Kidney (tissue), 22 donors: ENCODE measurements at places on chromosomes 11 and 22. TPM values are rescaled to one million over a fixed set of nuclear protein-coding genes. Genes with fewer than 3 reads are reported as not detected.

CENPM gene
- 2.8 TPM for total RNA-seq

SHISAL1 gene
- total RNA-seq: 1.1 TPM

HBB gene
- 59.9 TPM for total RNA-seq

HEPN1 gene
- total RNA-seq: not detected

NPAS4 gene
- 0.19 TPM for total RNA-seq

ROBO4 gene
- total RNA-seq: 29.5 TPM
